Stimulated activated CD4-positive, alpha-beta T cell treated with anti-CD3 and anti-CD28 coated beads, Interleukin-1b, Interleukin-23, amount 100 ng/mL, for 24 hours (primary cell): ENCODE measurements at places on chromosomes 11 and 22.

DNA sequence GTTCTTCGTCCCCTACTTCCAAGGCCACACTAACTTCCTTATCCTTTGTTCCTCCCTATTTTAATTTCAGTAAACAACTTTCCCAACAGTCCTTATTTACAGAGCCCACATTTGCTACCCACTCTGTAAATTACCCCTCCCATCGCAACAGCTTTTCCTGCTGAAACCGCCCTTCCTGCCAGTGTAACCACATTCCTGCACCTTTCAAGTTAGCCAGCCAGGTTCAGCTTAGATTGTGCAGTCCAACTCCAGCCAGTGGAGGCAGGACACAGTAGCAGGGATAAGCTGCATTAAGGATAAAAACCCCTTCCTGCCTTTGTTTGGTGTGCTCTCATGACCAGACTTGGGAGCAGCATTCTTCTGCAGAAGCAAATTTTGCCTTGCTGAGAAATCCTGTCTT is 768.3 kb upstream of the ARHGAP42 start:
- DNase-seq: no peak

GRCh38 chr11:130765951-130766649 is 150.2 kb downstream of the SNX19 start:
- no peak for DNase-seq

DNA sequence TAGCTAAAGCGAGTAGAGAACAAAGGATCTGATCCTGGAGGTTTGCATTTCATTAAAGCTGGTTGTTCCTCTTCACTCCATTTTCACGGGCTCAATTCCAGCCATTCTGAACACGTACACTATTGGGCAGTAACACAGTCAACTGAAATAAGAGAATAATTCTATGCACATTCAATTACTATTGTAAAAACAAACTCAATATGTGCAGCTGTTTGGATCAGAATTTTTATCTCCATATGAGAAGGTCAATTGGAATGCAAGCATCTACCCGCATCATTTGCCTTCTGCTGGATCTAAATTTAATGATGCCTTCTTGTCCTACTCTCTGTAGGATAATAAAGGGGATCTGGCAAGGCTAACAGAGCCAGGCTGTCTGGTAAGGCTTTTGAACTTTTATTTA is 562.8 kb upstream of the CCDC179 start:
- no peak for DNase-seq

- DNase-seq: no peak
These were observed 61.0 kb upstream of the PLET1 start for GRCh38 chr11:112321501-112322172.

DNA sequence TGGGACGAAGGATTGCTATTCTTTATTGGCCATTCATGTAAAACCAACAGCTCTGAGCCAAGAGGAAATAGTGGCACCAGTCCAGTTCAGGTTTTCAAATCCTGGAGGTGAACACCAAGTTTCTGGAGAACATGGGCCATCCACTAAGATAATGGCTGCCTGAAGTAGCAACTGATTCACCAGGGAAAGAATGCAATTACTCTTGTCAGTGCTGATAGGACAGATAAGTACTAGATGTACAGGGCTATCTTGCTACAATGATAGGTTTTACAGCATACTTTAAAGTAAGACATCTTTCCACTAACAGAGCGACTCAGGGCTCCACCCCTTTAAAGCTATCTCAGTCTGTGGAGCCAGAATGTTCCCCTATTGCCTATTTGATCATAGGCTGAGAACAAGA is 36.8 kb upstream of the APOA1 start:
- DNase-seq: no peak

DNA sequence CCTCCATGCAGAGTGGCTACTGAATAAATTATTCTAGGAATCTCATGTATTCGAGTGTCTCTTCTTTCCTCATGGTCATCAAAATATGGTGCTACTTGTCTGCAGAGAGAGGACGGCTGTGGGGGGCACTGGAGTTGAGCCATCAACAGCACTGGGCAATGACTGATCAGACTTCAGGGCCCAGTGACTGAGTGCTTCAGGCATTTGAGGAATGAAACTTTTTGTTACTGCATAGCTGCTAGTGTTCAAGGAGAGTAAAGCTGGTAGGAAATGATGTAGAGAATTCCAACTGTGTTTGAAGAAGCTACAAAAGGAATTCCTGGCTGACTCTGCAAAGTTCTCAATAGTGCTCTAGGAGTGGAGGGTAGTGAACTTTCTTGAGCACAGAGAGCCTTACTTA is 277.7 kb downstream of the CADM1 start:
- DNase-seq: no peak

DNA sequence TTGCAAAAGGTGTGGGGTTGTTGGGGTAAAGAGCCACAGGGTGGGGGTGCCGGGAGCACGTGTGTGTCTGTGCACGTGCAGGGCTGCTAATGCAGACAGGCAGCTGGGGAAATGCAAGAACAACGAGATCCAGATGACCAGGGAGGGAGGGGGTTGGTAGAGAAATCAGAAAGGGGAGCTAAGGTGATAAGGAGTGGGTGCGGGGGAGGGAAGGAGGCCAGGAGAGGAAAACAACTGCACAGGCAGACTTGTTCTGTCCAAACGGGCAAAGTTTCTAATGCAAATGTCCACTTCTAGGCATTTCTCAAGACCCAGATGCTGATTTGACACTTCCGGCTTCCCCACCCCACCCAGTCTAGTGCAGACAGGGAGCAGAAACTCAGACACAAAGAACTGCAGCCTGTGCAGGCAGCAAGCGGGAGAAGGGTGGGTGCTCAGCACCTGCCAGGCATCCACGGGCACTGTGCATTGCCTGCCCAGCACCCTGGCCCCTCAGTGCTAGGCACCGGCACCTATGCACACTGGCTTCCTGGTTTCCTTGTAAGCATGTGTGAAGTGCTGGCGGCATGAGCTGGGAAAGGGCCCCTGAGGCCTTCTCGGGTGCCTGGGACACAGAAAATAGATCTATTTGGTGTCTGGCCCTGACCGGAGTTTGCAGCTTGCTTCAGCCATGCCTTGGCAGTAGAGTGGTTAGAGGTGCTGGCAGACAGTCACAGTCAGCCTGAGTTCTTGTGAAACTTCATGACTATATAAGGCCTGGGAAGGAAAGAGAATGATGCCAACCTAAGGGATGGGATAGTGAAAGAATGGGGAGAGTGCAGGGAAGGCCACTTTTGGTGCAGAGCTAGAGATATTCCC is 220.1 kb upstream of the SORL1-AS1 start:
- no peak for DNase-seq

- DNase-seq: no peak
These were observed at the start of gene IGLL1 for GRCh38 chr22:23579870-23580575. Gene IGLL1, minus strand, starts transcription at chr22:23580290. Its CDS starts 100 bp downstream, at chr22:23580190.

- no peak for DNase-seq
These were observed 12.3 kb upstream of the SH3BP1 start for GRCh38 chr22:37627121-37627520.

DNA sequence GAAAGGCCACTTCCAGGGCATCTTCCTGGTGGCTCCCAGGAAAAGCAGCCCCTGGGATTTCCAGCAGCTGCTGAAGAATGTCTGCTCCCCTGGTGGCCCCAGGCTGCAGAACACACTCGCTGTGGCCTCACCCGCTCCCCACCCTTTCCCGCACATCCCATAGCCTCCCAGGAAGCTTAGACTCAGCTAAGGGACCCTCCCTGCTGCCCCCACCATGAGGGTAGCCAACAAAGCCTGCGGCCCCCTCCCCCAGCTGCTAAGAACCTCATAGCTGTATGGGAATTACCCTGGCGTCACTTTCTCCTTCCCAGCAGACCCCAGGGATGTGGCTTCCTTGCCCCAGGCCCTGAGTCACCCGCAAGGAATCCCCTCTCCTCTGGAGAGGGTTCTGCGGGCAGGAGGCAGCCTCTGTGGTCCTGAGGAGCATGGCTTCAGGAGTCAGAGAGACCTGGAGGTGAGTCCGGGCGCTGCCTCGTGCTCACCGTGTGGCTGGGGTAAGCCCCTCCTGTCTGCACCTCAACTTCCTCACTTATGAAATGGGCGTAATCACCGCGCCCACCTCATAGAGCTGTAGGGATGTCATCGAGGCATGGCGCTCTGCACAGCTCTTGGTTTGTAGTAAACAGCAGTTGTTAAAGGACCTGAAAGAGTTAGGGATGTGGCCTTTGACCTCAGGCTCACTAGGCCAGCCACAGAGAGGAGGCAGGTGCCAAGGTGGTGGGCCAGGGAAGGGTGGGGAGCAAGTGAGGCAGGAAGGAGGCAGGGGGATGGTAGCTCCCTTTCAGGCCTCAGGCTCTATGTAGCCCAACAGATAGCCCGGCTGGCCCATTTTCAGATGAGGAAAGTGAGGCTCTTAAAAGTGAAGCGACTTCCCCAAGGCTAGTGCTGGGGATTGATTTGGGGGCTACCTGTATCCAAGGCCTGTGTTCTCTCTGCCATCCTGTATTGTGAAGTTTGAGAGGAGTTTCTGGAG is 71.2 kb downstream of the LRRC32 start:
- no peak for DNase-seq

GRCh38 chr11:35138943-35139721 is at the start of gene CD44:
Gene CD44, plus strand, starts transcription at chr11:35139171. Its CDS starts 133 bp downstream, at chr11:35139304.
- DNase-seq: peak; percentile 40

DNA sequence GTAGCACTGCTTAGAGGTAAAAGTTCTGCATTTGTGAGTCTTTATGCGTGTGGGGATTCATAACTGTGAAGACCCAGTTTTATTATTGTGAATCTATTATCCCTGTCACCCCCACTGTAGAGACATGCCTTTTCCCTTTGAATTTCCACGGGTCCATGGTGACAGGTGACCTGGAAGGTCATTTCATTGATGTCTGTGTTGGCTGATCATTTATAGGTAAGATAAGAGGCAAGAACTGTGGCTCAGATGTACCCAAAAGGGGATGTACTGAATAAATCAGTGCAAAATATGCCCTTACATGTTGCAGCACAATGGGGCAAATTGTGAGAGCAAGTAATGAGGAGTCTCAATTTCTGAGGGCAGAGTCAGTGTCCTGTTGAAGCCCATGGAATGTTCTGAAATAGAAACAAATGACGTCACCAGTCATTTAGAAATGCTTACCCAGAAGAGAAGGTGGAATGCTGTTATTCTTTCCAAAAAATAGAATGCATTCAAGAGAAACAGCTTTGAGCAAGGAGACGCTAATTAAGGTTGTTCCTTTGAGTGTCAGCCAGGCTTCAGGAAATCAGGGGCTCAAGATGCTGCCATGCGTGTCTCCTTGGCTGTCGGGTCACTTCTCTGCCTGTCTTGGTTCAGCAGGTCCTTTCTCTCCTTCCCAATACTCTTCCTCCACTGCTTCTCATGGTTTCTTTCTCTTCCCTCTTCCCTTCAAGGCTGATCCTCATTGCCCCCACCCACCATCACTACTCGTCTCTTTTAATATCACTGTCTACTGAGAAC is 118.7 kb upstream of the E2F8 start:
- DNase-seq: no peak

DNA sequence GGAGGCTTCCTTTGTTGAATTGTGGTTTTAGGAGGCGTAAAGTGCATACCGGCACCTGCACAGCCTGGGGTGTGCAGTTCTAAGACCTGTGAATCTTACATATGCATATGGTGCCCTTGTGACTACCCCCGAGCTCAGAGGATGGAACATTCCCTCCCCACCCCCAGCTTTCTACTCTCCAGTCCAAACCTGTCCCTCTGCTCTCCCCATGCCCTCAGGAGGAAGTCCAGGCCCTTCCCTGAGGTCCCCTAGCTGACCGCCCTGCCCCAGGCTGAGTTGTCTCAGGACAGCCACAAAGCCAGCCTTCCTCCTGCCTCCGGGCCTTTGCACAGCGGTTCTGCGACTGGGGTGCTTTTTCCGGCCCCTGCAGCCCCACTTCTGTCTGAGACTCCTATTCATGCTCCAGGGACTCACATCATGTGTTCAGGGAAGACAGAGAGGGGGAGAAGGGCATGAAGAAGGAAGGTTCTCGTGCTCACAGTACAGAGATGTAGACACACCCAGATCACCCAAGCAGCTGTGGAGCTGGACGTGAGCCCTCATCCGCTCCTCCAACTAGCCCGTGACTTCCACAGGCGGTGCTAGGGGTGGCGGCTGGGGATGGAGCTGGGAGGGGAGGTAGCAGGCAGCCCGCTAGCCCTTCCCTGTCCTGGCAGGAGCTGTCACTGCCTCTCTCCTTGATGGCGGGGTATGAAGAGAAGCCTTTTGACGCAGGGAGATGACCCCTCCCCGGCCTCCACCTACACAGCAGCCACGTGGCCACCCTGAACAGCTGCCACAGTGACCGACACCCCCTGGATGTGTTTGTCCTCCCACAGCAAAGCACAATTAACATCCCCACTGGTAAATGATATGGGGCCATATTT is 50.8 kb downstream of the FLRT1 start:
- DNase-seq: no peak

DNA sequence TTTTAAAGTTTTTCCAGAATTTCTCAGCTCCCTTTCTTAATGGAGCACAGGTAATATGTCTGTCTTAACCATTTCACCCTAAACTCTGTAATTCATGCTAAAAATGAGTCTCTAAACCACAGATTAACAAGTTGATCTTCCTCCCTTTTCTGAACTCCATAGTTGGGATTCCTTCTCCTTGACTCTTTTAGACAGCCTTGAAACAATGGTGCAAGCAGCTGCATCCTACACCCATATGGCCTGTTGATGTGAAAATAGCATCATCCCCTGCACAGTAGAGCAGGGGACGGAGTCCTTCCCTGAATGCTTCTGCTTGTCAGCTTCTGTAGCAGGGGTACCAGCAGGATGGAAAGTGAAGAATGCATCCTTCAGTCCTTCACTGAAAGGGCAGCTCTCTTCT is 192.8 kb upstream of the SORL1-AS1 start:
- DNase-seq: no peak

DNA sequence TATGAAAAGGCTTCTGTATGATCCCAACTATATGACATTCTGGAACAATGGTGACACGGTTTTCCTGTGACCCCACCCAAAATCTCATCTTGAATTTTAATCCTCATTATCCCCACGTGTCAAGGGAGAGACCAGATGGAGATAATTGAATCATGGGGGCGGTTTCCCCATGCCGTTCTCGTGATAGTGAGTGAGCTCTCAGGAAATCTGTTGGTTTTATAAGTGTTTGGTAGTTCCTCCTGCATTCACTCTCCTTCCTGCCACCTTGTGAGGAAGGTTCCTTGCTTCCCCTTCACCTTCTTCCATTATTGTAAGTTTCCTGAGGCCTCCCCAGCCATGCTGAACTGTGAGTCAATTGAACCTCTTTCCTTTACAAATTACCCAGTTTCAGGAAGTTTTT is 53.1 kb upstream of the TSPAN18 start:
- no peak for DNase-seq

GRCh38 chr11:19185516-19186052 is 16.2 kb downstream of the CSRP3 start:
- no peak for DNase-seq
